Fibroblast of villous mesenchyme (primary cell): ENCODE measurements at places on chromosomes 12 and 14. TPM values are rescaled to one million over a fixed set of nuclear protein-coding genes. Genes with fewer than 3 reads are reported as not detected.

DNA sequence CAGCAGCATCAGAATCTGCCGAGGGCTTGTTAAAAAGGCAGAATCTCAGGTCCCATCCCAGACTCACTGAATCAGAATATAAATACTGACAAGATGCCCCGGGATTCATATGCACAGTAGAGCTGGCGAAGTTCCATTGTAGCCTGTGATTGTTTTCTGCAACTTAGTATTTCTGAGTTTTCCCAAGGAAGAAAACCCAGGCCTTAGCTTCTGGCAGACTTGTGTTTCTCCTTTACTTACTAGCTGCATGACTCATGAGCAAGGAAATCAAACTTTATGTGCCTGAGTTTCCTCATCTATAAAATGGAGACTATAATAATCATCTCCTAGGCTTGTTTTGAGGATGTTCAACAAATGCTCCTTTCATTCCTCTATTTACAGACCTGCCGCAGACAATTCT is 278.5 kb upstream of the PLEKHG7 start:
- DNase-seq = peak; percentile 50

GRCh38 chr12:116495260-116495659 is 63.9 kb upstream of the MAP1LC3B2 start:
- DNase-seq = peak; percentile 5

DNA sequence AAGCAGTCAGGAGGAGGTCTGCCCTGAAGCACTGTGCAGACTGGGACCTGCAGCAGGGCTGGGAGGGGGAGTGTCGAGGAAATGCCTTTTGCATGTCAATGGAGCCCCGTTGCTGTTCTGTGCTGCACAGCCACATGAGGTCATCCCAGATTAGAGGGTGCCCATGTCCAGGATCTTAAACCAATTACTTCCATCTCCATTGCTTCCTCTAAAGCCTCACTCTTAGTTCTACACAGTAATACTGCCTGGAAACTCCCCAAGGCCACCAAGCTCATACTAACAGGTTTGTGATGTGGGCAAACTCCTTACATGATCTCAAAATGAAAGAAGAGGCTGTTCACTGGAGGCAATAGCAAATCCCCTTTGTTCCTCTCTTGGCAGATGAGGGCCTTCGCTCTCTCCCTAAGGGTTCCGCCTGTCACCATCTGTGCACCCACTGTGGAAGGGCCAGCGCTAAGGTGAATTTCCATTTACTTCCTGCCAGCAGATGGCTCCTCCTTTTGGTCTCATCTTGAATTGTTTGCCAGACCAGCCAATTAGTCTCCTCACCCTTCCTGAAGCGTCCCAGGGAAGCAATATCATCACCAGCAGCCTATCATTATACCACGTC is 35.4 kb upstream of the LTA4H start:
- peak; percentile 20 for DNase-seq

DNA sequence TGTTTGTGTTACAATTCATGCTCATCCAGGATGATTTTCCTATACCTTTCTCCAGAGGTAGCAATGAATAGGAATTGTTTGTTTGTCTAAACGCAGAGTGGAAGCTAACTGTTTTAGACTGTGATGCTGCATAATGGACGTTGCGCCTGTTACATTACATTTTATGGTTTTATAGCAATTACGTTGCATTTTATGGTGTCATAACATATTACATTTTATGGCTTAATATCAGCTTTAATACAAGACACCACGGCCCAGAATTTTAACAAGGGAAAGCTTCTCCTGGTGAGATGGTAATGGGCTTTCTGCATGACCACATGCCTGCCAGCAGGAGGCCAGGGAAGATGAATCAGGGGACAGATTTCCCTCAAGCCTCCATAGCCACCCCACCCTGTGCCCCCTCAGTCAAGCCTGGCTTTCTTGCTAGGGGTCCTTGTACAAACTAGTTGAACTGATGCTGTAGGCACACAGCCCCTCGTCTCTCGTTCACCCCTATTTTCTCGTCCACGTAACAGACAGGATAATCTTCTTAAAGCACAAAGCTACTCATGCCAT is 56.5 kb downstream of the HSPB8 start:
- DNase-seq = no peak

- no peak for DNase-seq
Measured at GRCh38 chr12:83700838-83701237, 1014.1 kb downstream of the TMTC2 start.

GRCh38 chr12:54258201-54258681 is 21.7 kb downstream of the CBX5 start:
- DNase-seq = peak; percentile 16

- DNase-seq = no peak
Measured at GRCh38 chr14:74508292-74508731, 14.7 kb downstream of the ISCA2 start.

- DNase-seq = peak; percentile 4
Measured at GRCh38 chr14:29282169-29282568, 515.6 kb downstream of the FOXG1 start.

DNA sequence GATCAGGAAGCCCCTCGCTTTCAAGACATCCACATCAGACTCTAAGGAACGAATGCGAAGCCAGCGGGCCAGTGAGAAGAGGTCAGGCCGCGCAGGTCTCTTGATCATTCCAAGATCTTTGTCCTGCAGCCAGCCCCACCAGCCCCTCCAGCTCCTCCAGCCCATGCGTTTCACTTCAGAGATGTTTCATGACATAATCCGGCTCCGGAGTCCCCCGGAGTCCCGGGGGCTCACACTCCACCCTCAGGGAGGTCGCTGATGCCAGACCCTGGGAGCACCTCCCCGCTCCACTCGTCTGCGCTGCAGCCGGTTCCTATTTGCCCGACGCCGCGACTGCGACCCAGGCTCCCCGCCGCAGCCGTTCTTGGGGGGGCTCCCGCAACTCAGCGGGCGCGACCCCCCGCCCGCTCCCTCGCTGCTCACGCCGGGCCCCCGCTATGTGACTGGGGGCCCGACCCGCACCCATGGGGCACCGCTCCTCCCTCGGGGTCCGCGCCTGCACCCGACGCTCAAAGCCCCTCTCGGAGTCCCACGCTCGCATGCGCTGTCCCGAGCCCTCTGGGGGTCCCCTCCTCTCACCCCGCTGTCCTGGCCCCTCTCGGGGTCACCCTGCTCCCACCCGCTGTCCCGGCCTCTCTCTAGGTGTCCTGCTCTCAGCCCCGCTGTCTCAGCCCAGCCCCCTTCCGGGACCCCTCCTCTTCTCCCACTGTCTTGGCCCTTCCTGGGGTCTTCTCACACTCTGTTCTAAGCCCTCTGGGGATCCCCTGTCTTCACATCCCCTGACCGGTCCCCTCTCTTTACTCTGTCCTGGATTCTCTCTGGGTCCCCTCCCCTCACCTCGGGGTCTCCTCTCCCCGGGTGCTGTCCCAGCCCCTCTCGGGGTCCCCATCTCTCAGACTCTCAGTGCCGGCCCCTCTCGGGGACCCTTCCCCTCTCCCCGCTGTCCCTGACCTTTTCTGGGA is 1.1 kb downstream of the TAOK3 start:
- DNase-seq = no peak

DNA sequence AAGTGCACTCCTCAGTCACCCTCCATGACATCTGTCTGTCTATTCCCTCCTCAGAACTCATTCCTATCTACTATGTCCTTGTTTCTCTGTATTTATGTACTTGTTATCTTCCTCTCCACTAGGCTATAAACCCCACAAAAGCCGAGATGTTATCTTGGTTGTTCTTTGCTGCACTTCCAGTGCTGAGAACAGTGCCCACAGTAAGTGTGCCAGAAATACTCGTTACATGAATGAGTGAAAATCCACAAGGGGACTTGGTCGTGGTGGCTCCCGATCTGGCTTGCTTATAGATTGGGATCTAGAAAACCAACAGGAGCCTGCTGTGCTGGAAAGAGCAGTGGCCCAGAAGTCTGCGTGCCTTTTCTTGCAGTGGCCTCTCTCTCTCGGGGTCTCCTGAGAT is 111.9 kb upstream of the PRMT8 start:
- DNase-seq = no peak

DNA sequence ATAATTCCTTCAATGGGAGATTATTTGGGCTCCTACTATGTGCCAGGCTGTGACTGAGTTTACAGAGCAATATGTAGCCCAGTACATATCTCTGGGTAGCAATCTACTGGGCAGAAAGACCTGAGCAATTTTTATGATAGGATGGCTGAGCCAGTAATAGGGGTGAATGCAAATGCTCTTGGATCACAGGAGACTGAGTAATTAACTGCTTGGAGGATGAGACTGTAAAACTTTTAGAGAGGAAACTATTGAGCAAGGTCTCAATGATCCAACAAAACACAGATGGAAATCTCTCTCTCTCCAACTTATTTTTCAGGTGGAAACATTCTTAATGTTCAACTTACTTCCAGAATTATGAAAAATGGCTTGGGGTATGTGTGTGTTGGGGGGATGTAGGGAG is 402.2 kb downstream of the AEBP2 start:
- DNase-seq = peak; percentile 69

DNA sequence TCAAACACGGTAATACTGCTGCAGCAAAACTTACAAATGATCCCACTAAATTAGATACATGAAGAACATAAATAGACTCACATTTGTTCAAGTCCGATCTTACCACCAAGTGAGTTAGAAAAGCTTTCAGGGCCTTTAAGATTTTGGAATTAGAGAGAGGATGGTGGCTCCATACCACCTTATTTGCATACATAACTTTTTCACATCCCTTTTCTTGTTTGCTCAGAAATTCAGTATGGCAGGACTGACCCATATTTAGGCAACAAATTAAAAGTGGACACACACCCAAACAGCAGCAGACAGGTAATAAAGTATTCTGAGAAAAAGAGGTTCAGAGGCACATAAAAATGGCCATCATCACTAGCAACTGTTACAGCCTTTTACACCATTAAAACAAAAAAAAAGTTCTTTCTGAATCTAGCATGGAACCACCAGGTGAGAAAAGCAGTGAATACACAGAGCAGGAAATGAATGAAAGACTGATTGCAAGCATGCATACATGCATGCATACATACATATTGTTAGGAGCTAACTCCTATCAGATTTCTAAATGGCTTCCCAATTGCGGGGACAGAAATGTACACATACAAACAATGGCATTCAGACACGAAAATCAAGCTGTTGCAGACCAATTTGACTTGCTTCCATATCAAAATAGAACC is 23.3 kb downstream of the STXBP6 start:
- no peak for DNase-seq

- DNase-seq = peak; percentile 20
Measured at GRCh38 chr12:105262461-105263184, 26.6 kb upstream of the APPL2 start.

DNA sequence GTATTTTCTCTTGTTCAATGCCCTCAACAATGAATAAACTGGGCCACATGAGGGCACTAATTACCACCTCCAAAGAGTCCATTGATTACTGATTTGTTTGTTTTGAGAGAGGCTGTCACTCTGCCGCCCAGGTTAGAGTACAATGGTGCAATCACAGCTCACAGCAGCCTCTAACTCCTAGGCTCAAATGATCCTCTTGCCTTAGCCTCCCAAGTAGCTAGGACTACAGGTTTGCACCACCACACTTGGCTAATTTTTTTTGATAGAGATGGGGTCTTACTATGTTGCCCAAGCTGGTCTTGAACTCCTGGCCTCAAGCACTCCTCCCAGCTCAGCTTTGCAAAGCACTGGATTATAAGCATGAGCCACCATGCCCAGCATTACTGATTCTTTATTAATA is 28.3 kb upstream of the SYCP3 start:
- no peak for DNase-seq

DNA sequence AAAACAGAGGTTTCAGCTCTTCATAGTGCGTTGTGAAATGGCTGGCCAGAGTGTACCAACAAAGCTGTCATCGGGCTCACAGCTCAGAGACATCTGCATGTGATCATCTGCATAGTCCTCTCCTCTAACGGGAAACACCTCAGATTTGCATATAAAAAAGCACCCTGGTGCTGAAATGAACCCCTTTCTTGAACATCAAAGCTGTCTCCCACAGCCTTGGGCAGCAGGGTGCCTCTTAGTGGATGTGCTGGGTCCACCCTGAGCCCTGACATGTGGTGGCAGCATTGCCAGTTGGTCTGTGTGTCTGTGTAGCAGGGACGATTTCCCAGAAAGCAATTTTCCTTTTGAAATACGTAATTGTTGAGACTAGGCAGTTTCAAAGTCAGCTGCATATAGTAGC is 14.3 kb upstream of the PAPLN start:
- DNase-seq = peak; percentile 86

DNA sequence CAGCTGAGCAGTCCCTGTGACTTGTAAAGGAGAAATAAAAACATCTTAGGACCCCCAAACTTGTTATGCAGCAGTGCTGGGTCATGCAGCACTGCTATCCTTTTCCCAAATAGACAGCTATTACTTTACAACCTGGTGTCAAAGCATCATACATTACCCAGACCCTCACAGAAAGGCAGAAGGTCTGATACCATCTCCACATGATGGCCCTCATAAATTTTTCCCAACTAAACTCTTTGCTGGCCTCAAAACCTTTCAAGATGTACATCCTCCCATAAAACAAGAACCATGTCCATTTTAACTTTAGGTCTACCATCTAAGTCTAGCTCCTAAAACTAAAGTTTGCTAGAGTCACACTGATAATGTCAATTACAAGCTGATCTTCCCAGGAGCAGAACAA is 8.7 kb upstream of the RESF1 start:
- DNase-seq = peak; percentile 46

- DNase-seq = peak; percentile 55
Measured at GRCh38 chr14:56659964-56660551, 80.5 kb downstream of the TMEM260 start.

- DNase-seq = peak; percentile 80
Measured at GRCh38 chr12:57175428-57176138, 28.2 kb upstream of the LRP1-AS start.

- DNase-seq = no peak
Measured at GRCh38 chr14:72500234-72500838, 393.6 kb downstream of the DPF3 start.

- DNase-seq = no peak
Measured at GRCh38 chr14:28361486-28361885, 405.1 kb upstream of the FOXG1 start.

DNA sequence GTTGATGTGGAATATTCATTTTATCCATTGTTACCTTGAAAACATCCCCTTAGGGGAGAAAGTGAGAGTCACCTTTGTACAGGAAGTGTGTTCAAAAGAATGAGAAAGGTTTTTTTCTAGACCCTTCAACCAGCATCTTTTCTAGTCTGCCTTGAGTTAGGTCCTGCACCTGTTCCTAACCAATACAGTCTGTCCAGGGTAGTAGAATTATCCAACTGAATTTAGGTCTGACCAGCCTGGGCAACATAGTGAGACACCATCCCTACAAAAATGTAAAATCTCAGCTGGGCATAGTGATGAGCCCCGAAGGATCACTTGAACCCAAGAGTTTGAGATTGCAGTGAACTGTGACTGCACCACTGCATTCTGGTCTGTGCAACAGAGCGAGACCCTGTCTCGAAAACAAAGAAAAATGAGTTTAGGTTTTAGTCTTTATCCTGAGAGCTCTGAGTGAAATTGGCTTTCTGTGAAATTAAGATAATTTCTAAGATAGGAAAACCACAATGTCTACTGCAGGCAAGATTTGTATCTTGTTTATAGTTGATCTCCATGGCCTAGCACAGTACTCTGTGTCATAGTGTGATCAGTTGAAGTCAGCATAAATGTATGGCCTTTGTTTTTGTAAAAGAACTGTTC is 25.2 kb downstream of the ARHGAP5 start:
- DNase-seq = no peak

The PPP1R1A gene
- total RNA-seq = not detected in 2 replicates

The KITLG gene
- total RNA-seq = 13.8 and 16.4 TPM in 2 replicates

The COX8C gene
- not detected in 2 replicates for total RNA-seq

The SERPINA12 gene
- not detected in 2 replicates for total RNA-seq

The ASCL1 gene
- not detected in 2 replicates for total RNA-seq

The AICDA gene
- total RNA-seq = not detected in 2 replicates

The SLC25A21 gene
- 0.97 and 1.3 TPM in 2 replicates for total RNA-seq

The GOLT1B gene
- total RNA-seq = 59.3 and 99.3 TPM in 2 replicates

The SDSL gene
- 3.5 and 5.2 TPM in 2 replicates for total RNA-seq

The MDGA2 gene
- under 0.01 TPM in 1 of 2 replicates, not detected in the other for total RNA-seq

The EPYC gene
- not detected in 2 replicates for total RNA-seq

The TMEM63C gene
- total RNA-seq = under 0.01 TPM in 1 of 2 replicates, not detected in the other

The CCDC60 gene
- not detected in 2 replicates for total RNA-seq
